NCI-H1105 (cell line): ENCODE measurements at places on chromosomes 4 and X.

- DNase-seq = no peak
Measured at GRCh38 chr4:150253965-150254630, 175.9 kb downstream of the DCLK2 start.

GRCh38 chr4:27010334-27010940, 149.8 kb downstream of the STIM2 start:
- DNase-seq = no peak

- no peak for DNase-seq
Measured at GRCh38 chrX:118571836-118572235, 76.2 kb downstream of the DOCK11 start.

DNA sequence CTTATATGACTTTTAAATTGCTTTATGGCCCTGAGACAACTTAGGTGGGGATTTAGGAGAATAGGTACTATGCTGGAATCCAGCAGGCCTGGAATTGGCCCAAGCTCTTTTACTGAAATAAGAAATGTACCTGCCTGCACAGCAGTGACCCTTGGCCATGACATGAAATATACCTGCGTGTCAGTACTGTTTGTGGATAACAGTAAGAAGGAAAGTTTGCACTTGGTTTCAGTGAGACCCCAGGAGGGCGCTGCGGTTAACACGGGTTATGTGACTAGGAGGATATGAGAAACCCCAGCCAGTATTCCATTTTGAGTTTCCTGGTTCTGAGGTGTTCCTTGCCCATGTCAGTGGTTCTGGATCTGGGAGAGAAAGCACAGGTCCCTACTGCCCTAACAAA, 5.3 kb downstream of the MTM1 start:
- no peak for DNase-seq

- no peak for DNase-seq
Measured at GRCh38 chr4:10097906-10098779, 18.5 kb downstream of the WDR1 start.

GRCh38 chrX:50470103-50471031, at the start of gene DGKK:
DGKK (minus strand) TSS chrX:50470825; CDS start chrX:50470678, 147 bp downstream.
- DNase-seq = no peak

DNA sequence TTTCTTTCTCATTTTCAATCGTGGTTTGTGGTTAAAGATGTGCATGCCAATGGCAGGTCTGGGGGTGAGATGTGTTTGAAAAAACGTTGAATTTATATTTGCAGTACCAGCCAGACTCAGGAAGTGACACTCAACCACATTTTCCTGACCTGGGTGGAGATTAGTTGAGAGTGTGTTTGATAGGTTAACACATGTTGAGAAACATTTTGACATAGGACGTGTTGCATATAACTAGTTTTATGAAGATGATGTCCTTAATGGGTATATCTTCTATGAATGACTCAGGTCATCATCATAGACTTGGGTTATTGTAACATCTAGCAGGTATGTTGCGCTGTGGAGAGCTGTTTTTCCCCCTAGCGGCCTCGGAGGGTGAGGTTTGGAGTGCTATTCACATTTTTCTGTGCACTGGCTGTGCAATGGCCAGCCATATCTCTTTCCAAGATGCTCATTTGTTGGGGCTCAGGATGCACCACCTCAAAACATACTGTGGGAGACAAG, 21.7 kb upstream of the CD38 start:
- DNase-seq = no peak

- DNase-seq = no peak
Measured at GRCh38 chr4:16117164-16117563, 33.3 kb upstream of the PROM1 start.

DNA sequence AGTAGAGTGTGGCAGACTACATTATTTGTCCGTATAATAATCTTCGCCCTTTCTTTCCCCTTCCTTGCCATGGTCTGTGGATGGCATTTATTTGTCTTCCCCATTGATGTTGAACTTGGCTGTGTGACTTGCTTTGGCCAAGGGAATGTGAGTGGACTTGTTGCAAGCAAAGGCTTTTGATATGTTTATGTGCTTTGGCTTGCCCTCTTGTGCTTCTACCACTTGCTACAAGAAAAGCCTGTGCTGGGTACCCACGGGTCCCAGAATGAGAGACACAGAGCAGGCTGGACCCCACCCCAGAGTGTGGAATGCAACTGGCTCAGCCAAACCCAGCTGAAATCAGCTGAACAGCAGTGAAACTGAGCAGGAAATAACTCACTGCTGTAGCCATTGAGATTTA, 63.0 kb downstream of the FAM184B start:
- no peak for DNase-seq

GRCh38 chrX:109785053-109785452, 52.0 kb upstream of the ACSL4 start:
- no peak for DNase-seq

GRCh38 chr4:52838729-52839586, 23.2 kb upstream of the RASL11B start:
- no peak for DNase-seq

GRCh38 chrX:129791961-129792570, 12.3 kb downstream of the SASH3 start:
- peak; percentile 21 for DNase-seq

DNA sequence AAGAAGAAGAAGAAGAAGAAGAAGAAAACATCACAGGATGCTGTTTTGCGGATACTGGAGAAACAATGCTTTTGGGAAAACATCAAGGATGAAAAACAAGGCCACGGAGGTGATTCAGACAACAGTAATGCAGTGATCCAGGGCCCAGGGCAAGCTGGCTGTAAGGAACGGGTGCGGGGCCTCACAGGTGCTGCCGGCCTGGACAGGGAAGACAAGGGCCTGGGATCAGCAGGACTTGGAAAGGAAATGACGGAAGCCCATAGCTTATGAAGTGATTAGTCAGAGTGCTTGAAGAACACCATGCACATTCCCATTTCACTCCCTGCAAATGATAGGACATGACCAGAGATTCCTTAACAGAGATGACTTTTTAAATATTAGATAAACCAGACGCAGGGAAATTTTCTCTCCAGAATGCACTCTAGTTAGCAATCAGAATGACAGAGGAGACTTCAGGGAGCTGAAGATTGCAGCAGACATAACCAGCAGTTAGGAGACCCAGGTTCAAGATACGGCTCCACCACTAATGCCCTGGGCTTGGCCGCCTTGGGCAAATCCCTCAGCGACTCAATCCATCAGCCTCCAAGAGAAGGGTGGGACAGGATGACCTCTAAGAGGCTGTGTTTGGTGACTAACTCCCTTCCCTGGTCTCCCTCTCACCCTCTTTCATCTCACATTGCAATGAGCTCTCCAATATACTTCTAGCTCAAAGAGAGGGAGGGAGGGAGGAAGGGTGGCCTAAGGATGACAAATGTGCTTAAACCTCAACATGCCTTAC, 54.1 kb downstream of the APBB2 start:
- DNase-seq = no peak

GRCh38 chr4:10080589-10081217, 35.9 kb downstream of the WDR1 start:
- no peak for DNase-seq

GRCh38 chr4:111204797-111205196, 581.9 kb upstream of the PITX2 start:
- DNase-seq = no peak
